ENCODE measurements at places on chromosomes 4 and X.

GRCh38 chr4:28475381-28475780 is 1614.7 kb downstream of the STIM2 start:
- DNase-seq = no peak

GRCh38 chrX:10028283-10029104 is 61.3 kb downstream of the CLDN34 start:
- no peak for DNase-seq

- DNase-seq = no peak
These were observed 312.0 kb upstream of the FGF13 start for GRCh38 chrX:139023531-139023930.

- DNase-seq = no peak
These were observed 360.4 kb upstream of the AGA start for GRCh38 chr4:177802661-177803060.

DNA sequence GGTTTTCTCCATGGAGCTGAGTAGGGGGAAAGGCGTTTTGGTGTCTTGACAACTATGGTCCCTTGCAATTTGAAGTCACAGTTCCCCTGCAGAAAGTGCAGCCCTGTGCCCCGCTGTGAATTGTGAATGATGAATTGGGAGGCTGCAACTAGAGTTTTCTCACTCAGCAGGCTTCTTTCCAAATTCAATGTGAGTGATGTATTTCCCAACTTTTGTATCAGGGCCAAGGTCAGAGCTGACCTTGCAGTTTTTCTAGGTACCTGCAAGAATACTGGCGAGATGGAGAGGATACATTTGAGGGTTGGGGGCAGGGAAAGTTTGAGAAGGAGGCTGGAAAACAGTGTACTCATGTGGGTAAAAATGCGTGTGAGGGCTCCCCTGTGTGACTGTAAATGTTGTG is 11.7 kb downstream of the PHEX start:
- no peak for DNase-seq

DNA sequence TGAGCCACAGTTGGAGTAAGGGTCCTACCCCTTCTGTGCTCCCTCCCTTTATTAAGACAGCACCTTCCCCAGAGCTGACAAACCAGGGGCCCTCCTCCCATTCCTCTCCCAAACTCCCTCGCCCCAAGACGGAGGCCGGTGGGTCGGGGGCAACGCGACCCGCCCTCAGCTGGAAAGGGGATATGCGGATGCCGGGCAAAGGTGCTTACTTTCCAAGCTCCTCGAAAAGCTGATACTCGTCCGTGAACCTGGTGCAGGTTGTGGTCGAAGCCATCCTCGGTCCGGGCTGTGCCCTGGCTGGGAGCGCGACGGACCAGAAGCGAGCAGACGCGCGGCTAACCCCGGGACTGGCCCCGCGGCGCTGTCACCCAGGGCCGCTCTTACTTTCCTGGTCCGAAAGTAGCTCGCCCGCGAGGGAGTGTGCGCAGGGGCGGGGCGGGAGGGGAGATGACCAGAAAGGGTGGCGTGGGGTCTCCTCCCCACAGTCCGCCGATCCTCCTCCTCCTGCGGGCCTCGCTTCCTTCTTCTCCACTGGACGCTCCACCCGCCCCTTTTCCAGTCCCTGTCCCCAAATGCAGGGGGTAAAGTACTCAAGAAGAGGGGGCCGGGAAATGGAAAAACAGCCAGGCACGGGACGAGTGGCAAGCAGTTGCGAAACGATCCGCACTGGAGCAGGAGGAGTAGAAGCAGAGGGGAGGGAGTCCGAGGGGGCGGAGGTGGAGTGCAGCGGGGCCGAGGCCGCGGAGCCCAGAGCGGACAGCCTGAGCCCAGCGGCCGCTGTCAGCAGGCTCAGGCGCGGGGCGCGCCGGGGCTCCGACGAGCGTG is 531 bp downstream of the CAMK2D start:
- peak; percentile 73 for DNase-seq

- no peak for DNase-seq
These were observed 13.8 kb upstream of the CFAP299 start for GRCh38 chr4:80321776-80322175.

GRCh38 chr4:83340692-83341343 is 6.2 kb upstream of the HPSE start:
- no peak for DNase-seq

DNA sequence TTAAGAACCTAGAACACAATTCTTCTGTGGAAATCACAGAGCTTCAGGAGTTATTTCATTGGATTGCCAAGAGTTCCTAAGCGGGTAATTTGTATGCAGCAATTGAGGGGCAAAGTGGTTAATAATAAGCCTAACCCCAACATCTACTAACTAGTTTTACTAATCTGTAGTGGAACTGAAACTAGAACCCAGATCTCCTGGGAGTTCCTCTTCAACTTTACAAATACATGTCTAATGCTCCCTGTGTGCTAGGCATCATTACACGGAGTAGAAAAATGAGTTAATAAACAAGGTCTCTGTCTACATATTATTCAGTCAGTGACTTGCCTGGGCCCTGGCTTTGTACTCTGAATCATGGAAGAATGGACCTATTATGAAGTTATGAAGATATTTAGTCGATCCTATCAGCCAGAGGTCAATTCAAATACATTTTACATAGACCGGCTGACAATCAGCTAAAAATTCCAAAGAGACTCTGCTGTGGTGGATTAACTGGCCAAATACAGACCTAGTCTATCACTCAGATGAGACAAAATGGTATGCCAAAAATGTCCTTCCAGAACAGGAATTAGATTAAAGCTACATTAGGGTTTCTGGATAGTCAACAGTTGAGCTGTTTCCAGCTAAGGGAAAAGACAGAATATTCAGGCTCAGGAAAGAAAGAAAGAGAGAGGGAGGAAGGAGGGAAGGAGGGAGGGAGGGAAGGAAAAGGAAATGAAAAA is 326.0 kb downstream of the FBXW7 start:
- no peak for DNase-seq

DNA sequence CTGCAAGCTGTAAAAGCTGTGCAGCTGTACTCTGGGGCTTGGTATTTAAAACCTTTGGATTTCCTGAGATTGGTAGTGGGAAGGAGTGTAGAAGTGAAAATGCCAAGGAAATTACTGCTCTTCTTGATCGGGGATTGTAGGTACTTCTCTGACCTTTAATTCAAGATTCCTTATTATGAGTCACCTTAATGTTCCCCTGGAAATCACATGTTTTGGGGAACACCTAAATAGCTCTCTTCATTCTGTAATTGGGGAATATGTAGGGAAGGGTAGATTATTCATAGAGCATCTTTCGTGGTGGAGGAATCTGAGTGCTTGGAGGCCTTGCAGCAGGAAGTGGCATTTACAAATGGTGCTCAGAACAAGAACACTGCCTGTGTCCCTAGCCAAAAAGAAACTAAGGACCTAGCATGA is 137.8 kb downstream of the UCHL1 start:
- DNase-seq = no peak

- no peak for DNase-seq
These were observed 77.0 kb downstream of the REELD1 start for GRCh38 chr4:146291313-146291712.

- DNase-seq = no peak
These were observed 6.7 kb downstream of the TCEAL1 start for GRCh38 chrX:103635436-103635835.

- no peak for DNase-seq
These were observed 57.8 kb upstream of the HELT start for GRCh38 chr4:184960505-184960971.

GRCh38 chr4:81003597-81004111 is 26.9 kb upstream of the BMP3 start:
- no peak for DNase-seq

- no peak for DNase-seq
These were observed 527.7 kb upstream of the CXorf51A start for GRCh38 chrX:147342197-147342596.

GRCh38 chr4:13261486-13262257 is 222.5 kb downstream of the RAB28 start:
- DNase-seq = no peak

GRCh38 chr4:15020502-15021286 is 18.4 kb downstream of the CPEB2 start:
- peak; percentile 32 for DNase-seq

DNA sequence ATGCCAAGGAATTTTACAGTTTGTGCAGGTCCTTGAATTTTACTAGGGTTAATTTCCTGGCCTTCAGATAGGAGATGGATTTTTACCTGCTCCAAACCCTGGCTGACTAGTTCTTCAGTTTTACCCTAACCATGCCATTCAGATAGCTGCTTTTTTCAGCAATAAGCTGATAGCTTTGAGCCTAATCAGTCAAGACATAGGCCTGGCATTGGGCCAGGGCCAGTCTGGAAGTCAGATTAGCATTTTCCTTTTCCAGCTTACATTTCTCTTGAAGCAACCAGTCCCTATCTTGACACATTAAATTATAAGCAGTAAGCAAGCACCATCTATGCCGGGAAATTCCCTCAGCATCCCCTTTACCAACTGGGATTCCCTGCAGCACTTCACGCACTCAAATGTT is 177.1 kb downstream of the ADGRA3 start:
- peak; percentile 43 for DNase-seq

- DNase-seq = no peak
These were observed 100.7 kb upstream of the GRPR start for GRCh38 chrX:16022580-16023200.

GRCh38 chr4:43763029-43763610 is 685.5 kb downstream of the KCTD8 start:
- no peak for DNase-seq

GRCh38 chr4:40322811-40323210 is 12.3 kb upstream of the CHRNA9 start:
- no peak for DNase-seq

DNA sequence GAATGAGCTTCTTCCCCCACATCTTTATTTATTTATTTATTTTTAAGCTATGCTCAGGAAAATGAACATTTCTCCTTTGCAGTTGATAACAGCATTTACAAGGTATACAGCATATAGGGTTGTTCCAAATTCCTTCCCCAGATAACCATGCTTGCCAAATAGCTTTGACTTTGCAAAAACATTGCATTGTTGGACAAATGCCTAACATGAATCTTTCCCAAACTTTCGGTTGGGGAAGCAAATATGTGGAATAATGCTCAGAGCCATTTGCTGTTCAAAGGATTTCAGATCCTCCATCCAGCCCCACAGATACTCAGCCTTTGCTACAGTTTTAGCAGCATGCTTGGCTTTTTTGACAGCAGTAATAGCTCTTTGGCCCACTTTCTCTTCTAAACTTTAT is 127.2 kb upstream of the AGA start:
- no peak for DNase-seq

- no peak for DNase-seq
These were observed 1.5 kb downstream of the LAP3 start for GRCh38 chr4:17578482-17578891.
